ENCODE measurements at places on chromosomes 3 and 15.

- DNase-seq, result no peak
Observed at GRCh38 chr3:184680385-184681345, 31.2 kb downstream of the MAGEF1 start.

DNA sequence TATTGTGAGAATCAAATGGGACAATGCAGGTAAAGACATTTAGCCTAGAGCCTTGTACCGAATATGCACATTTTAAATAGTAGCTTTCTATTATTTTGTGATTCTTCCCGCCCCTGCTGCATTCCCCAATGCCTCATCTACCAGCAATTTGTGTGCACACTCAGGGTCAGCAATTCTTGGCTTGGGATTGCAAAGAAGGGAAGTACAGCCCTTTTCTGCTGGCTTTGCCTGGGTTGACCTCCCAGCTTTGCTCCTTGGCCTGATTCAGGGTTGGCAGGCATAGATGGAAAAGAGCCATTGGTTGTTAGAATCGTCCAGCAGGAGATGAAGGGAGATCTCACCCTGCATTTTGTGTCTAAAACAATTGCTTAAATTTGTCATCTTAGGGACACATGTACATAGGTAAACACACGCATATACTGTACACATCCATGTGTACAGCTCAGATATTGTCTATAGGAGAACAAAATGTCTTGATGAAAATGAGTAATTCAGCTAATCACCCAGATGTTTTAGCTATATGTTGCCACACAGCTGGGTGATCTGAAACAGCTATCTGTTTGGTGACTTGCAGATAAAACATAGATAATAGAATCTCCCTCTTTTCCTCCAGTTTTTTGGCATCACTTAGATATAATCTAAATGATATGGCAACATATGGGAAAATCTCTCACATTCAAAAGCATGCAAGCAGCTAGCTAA lies 340.9 kb upstream of the TBL1XR1 start:
- no peak for DNase-seq

- no peak for DNase-seq
Observed at GRCh38 chr15:27937851-27938250, 161.3 kb downstream of the OCA2 start.

GRCh38 chr15:55900019-55900418 lies 93.4 kb downstream of the NEDD4 start:
- DNase-seq, result no peak

GRCh38 chr3:146163584-146163983 lies 2.6 kb upstream of the PLOD2 start:
- no peak for DNase-seq

DNA sequence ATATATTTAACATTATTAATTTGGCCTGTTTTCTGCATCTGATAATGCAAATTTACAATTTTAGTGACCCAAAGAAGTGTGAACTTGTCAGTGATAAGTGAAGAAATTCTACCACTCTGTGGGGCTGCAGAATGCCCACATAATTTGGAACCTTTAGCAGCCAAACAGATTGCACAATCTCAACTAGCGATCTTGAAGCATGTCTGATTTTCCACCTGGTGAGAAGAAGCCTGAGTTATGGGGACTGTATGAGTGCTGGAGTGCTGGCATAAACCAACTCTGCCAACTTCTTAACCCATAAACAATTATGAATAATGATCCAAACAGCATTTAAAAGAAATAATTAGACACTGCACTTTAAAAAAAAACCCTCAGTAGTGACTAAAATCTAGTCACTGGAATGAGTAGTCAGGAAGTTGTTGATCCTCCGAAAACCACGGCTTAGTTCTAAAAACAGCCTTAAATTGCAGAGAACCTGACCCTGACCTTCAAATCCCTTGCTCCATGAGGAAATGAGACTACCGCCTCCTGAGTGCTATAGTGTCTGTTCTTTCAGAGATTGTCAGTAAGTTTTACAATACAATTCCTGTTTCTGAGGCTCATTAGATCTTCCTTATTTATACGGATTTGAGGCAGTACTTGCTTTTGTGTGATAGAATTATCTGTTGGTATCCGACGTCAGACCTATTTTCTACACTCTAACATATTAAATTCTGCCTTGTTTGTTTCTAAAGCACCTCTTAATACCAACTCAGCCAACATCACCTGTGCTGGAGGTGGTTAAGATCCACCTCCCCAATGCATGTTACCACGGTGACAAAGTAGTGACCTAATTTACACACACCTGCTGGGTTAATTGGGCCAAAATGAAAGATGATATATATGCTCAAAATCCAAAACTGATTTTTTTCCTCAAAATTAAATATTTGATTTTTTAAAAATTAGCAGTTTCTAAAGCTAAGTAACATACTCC lies 267.7 kb downstream of the ZBTB20 start:
- DNase-seq, result no peak

All from stimulated activated CD8-positive, alpha-beta memory T cell treated with anti-CD3 and anti-CD28 coated beads, Interleukin-4, amount 100 ng/mL, for 1 hour (primary cell).